ENCODE measurements at places on chromosomes 12 and 14. TPM values are rescaled to one million over a fixed set of nuclear protein-coding genes. Genes with fewer than 3 reads are reported as not detected.

DNA sequence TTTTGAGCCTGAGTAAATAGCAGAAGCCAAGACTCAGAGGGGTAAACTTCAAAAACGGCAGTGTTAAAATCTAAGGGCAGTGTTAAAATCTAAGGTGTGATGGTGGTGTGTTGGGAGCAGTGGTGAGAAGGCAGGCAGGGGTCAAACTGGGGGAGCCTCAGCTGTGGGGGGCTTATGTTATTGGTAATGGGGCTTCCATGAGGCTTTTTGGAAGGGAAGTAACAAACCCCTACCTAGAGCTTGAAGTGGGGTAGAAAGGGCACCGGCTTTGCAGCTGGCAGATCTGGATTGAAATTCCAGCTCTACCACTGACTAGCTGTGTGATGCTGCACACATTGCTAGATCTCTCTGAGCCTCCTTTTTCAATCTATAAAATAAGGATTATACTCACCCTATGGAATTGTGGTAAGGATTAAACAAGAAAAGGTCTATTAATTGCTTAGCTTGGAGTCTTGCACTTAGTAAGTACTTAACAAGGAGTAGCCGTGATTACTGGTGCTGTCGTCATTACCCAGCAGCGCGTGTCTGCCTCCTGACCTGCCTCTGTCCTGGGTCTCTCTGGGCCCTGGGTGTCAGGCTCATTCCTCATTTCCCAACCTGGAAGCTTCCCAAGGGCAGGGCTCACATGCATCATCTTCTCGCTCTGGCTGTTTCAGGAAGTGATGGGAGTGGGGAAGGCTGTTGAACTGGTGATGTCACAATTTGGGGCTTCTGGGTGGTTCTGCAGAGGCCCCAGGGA lies 18.5 kb upstream of the KRT80 start:
- no peak for DNase-seq

DNA sequence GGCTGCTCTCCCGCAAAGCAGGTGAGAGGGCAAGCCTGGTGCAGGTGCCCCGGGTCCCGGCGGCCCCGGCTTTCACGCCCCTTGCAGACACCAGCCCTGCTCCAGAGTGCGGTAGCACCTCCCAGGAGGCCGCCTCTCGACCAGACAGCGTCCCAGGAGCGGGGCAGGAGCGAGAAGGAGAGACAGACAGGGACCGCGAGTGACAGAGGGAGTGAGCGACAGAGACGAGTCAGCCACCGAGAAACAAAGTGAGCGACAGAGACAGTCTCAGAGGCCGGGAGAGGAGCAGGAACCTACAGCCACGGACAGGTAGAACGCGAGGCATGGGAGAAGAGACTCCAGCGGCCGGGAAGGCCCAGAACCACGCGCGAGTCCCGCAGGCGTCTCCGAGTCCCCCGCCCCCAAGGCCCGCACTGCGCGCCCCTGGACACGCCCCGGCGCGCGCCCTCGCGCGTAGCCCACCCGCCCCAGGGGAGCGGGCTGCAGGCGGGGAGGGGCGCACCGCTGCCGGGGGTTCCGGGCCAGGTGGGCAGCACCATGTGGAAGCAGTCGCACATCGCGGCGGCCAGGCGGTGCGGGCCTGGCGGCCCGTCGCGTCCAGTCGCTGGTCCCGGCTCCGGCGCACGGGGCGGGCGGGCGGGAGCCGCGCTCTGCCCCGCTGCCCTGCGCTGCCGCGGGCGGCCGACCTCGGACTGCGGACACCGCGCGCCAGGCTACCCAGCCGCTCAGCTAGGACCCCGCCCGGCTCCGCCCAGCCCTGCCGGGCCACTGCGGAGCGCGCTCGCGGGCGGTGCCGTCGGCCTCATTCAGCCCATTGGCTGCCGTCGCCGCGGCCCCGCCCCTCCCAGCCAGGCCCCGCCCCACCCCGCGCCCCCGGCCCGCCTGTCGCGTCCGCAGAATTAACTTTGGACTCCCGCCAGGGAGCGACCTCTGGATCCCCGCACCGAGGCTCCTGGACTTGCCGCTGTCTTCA lies at the start of gene AHNAK2:
Gene AHNAK2, minus strand, starts transcription at position 694 of the 973 bp plus-strand sequence. Its CDS starts 137 bp downstream, at position 557.
- no peak for DNase-seq

GRCh38 chr12:130954544-130954831 lies 781 bp downstream of the ADGRD1 start:
- no peak for DNase-seq

DNA sequence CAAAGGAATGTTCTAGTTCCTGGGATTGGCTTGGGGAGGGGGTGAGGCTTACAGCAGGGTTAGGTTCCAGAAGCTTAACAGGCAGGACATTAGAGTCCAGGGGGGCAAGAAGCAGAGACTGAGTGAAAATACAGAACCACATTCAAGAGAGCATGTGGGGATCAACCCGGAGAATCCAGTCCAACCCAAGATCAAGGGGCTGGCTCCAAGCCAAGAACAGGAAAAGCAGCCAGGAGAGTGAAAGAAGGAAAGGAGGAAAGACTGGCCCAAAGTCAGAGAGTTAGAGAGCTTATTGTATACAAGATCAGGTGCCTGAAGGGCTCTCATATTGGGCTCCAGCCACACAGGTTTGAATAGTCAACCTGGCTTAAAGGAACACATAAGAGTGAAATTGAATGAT lies 190.3 kb upstream of the CDKN3 start:
- DNase-seq: no peak

IFNG-AS1 gene
- not detected for total RNA-seq

TRAFD1 gene
- total RNA-seq: 30.3 TPM

NABP2 gene
- total RNA-seq: 38.9 TPM

TAS2R7 gene
- total RNA-seq: not detected

DAO gene
- total RNA-seq: not detected

MNAT1 gene
- total RNA-seq: 49.2 TPM

SIX6 gene
- total RNA-seq: not detected
